ENCODE measurements at places on chromosomes 5 and 9. TPM values are rescaled to one million over a fixed set of nuclear protein-coding genes. Genes with fewer than 3 reads are reported as not detected.

SLC46A2 gene
- not detected for total RNA-seq

TLR4 gene
- total RNA-seq = 0.70 TPM

NR5A1 gene
- total RNA-seq = not detected

RAI14 gene
- total RNA-seq = not detected

TLX3 gene
- total RNA-seq = not detected

LCP2 gene
- total RNA-seq = 299 TPM

DNA sequence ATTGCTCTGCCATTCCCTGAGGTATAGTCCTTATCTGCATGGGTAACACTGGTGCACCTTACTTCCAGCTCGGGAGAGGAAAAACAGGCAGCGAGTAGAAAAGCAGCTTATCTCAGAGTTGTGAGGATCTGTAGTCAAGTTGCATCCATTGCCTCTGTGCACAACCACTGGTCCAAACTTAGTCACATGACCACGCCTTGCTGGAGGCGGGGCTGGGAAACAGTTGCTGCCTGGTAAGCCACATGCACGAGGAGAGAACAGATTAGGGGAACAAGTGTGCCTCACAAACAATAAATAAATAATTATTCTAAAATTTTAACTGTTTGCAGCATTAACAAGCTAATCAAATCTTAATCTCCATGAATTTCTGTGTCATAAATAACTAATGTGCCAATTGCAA, 18.6 kb downstream of the ZNF622 start:
- H3K27ac ChIP-seq = no peak overlapping the region
- DNase-seq = no peak
- H3K36me3 ChIP-seq = peaks cover 19% of the 10 kb centered on the region
- H3K4me3 ChIP-seq = no peak overlapping the region
- no peaks in the 10 kb centered on the region for H3K27me3 ChIP-seq
- H3K4me1 ChIP-seq = peaks cover 13% of the 10 kb centered on the region

- peak overlapping the region; percentile 86 for H3K27ac ChIP-seq
- H3K4me1 ChIP-seq = peaks cover 45% of the 10 kb centered on the region
- H3K27me3 ChIP-seq = no peaks in the 10 kb centered on the region
- peak overlapping the region; percentile 76 for H3K4me3 ChIP-seq
- no peak for DNase-seq
Measured at GRCh38 chr5:113059232-113060040, 82.8 kb downstream of the DCP2 start.

GRCh38 chr9:77725046-77725694, 77.0 kb upstream of the GNA14 start:
- peaks cover 25% of the 10 kb centered on the region for H3K4me1 ChIP-seq
- H3K36me3 ChIP-seq = peaks cover 21% of the 10 kb centered on the region
- DNase-seq = no peak

GRCh38 chr5:169213479-169213878, 87.5 kb downstream of the SLIT3 start:
- DNase-seq = no peak
- no peaks in the 10 kb centered on the region for H3K4me1 ChIP-seq
- no peaks in the 10 kb centered on the region for H3K36me3 ChIP-seq
- H3K27me3 ChIP-seq = peaks cover 15% of the 10 kb centered on the region
- H3K27ac ChIP-seq = no peak overlapping the region

DNA sequence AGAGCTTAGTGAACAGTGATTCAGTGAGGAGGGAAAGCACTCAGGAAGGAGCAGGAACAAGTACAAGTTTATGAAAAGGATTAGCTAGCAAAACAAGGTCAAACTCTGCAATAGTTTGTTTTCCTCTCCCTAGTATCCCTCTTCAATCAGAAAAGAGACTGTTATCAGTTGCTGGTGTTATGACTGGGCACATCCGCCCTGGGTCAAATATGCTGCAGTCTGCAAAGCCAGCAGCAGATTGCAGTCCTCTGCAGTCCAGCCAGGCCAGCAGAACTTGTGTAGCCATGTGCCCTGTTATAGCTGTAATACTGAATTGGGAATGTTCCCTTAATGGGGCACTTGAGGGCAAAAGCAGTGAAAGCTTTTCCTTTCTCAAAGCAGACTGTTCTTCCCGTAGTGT, 12.0 kb downstream of the PCDHAC2 start:
- no peak overlapping the region for H3K4me3 ChIP-seq
- H3K36me3 ChIP-seq = no peaks in the 10 kb centered on the region
- peaks cover 12% of the 10 kb centered on the region for H3K27me3 ChIP-seq
- no peak overlapping the region for H3K27ac ChIP-seq
- DNase-seq = no peak
- H3K4me1 ChIP-seq = no peaks in the 10 kb centered on the region

- H3K4me1 ChIP-seq = peaks cover 67% of the 10 kb centered on the region
- H3K27me3 ChIP-seq = peaks cover 53% of the 10 kb centered on the region
- H3K36me3 ChIP-seq = peaks cover under 1% of the 10 kb centered on the region
- H3K27ac ChIP-seq = peak overlapping the region; percentile 99
- DNase-seq = peak; percentile 27
- H3K4me3 ChIP-seq = peak overlapping the region; percentile 99
Measured at GRCh38 chr9:99823681-99824377, 2.1 kb downstream of the NR4A3 start.

GRCh38 chr5:136191304-136192014, 1.5 kb downstream of the SMIM32 start:
- peaks cover 12% of the 10 kb centered on the region for H3K36me3 ChIP-seq
- H3K4me3 ChIP-seq = no peak overlapping the region
- no peak overlapping the region for H3K27ac ChIP-seq
- peaks cover 43% of the 10 kb centered on the region for H3K27me3 ChIP-seq
- no peak for DNase-seq

GRCh38 chr5:164748861-164749260, 1243.4 kb downstream of the MAT2B start:
- no peak for DNase-seq
- no peak overlapping the region for H3K4me3 ChIP-seq
- no peak overlapping the region for H3K27ac ChIP-seq
- no peaks in the 10 kb centered on the region for H3K36me3 ChIP-seq

GRCh38 chr5:6636293-6636692, 3.1 kb downstream of the SRD5A1 start:
- no peaks in the 10 kb centered on the region for H3K36me3 ChIP-seq
- no peak for DNase-seq
- H3K27me3 ChIP-seq = no peaks in the 10 kb centered on the region
- H3K4me3 ChIP-seq = no peak overlapping the region
- H3K4me1 ChIP-seq = peaks cover 8% of the 10 kb centered on the region

DNA sequence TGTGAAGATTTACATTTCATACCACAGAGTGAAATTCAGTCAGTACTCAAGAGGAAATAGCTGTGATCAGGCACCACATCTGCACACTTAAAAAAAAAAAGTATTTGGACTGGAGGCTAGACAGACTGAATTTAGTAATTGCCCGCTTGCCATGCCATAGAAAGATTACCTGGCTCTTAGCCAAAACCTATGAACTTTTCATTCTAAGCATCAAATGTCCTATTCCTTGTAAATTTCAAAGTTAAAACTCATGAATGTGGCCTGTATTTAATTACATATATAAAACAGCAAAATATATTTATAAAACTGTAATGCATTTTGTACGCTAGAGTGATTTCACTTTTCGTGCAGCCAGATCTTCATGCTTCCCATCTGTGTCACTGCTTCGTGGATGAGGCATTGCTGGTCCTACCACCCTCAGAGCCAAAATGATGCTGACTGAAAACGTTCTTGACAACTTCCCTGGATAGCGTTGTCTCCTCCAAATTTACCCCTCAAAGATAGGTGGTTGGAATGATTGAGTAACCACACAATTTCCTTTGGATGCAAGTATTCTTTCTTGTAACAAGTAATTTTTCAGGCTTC, 447.9 kb upstream of the SGCD start:
- no peaks in the 10 kb centered on the region for H3K4me1 ChIP-seq
- H3K27ac ChIP-seq = no peak overlapping the region
- no peak overlapping the region for H3K4me3 ChIP-seq

DNA sequence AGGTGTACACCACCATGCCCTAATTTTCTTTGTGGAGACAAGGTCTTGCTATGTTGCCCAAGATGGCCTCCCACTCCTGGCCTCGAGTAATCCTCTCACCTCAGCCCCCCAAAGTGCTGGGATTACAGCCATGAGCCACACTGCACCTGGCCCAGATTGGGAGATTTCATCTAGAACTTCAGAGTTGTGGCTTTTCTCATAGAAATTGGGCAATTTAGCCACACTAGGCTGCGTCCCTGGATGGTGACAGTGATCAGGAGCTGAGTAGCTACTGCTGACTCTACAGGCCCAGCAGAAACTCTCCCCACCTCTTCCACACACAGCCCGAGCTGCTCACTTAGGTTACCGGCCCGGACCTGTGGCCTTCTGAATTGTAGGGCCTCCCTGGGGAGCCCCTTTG, 7.7 kb downstream of the PFN3 start:
- no peak for DNase-seq
- no peaks in the 10 kb centered on the region for H3K27me3 ChIP-seq
- H3K4me3 ChIP-seq = no peak overlapping the region
- H3K36me3 ChIP-seq = no peaks in the 10 kb centered on the region

- no peak for DNase-seq
- H3K27me3 ChIP-seq = no peaks in the 10 kb centered on the region
- no peak overlapping the region for H3K4me3 ChIP-seq
- H3K4me1 ChIP-seq = no peaks in the 10 kb centered on the region
Measured at GRCh38 chr5:166341740-166342337, 1949.6 kb upstream of the WWC1 start.

DNA sequence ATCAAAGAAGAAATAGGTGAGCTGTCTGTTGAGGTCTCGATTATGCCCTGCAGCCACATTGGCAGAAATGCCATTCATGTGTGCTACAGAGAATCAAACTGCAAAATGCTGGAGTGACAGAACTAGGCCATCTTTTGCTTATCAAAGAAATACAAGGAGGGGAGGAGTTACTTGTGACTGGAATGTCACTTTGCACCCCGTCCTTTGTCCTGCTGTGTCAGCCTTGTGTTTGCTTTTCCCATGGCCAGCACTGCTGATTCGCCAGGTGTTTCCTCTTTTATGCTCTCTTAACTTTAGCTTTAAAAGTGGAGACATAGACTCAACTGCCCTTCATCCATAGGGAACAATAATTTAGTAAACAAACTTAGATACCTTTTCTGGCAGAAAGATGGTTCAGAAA, 54.3 kb downstream of the SLC46A2 start:
- peaks cover 15% of the 10 kb centered on the region for H3K36me3 ChIP-seq
- H3K4me1 ChIP-seq = no peaks in the 10 kb centered on the region
- no peak overlapping the region for H3K4me3 ChIP-seq
- H3K27ac ChIP-seq = no peak overlapping the region
- no peaks in the 10 kb centered on the region for H3K27me3 ChIP-seq

- DNase-seq = peak; percentile 20
- peak overlapping the region; percentile 82 for H3K4me3 ChIP-seq
- H3K4me1 ChIP-seq = peaks cover 30% of the 10 kb centered on the region
- peak overlapping the region; percentile 98 for H3K27ac ChIP-seq
- no peaks in the 10 kb centered on the region for H3K27me3 ChIP-seq
Measured at GRCh38 chr5:177445917-177446199, 756 bp upstream of the PRR7 start.

DNA sequence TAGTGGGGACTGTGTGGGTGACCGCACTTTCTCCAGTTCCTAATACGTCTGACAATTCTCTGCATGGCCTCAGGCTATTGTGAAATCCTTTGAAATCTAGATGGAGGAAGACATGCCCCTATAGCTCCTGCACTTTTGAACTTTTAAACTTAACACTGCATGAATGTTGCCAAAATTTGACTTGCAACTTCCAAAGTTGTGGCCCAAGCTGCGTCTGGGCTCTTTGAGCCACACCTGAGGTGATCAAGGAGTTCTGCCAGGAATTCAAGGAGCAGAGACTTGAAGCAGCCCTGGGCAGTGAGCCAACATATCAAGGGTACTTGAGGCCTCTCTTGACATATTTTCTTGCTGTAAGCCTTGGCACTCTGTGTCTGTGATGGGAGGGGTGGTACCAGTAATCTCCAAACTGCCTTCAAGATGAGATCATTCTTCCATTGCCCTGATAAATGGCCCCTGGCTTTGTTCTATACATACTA, 1336.1 kb upstream of the CDH9 start:
- no peaks in the 10 kb centered on the region for H3K27me3 ChIP-seq
- no peaks in the 10 kb centered on the region for H3K36me3 ChIP-seq
- DNase-seq = no peak
- H3K4me1 ChIP-seq = no peaks in the 10 kb centered on the region

DNA sequence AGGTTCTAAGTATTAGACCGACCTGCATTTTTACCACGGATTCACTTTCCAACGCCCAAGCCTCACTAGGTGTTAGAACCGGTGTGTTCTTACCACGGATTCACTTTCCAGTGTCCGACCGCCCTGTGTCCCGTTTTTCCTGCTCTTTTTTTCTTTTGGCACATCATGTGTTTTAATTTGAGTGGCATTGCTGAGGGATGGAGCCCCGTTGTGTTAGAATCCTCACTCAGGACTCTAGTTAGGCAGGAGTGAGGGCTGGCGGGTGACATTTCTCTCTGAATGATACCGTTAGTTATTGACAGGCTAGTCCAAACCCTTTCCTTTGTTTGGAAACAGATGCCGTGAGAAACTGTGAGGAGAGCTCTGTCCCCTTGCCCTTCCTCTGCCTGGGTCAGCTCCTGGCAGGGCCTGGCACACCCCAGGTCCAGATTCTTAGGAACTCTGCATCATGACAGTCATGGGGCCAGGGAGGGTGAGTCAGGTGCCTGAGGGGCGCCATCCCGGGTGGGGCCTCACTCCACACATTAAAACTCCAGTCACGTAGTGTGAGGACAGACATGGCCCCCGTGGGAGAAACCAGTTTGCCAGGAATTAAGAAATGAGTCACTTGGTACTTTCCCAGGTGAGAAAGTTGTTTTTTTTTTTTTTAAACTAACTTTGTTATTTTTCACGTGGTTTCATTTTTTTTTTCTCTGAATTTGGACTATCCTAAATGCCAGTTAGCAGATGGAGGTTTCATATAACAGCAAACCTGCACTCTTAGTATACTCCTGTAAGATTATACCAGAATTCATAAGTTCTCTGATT, 15.8 kb downstream of the EXOC3 start:
- no peaks in the 10 kb centered on the region for H3K27me3 ChIP-seq
- H3K4me1 ChIP-seq = peaks cover 19% of the 10 kb centered on the region
- no peak overlapping the region for H3K27ac ChIP-seq
- no peak for DNase-seq
- peaks cover 22% of the 10 kb centered on the region for H3K36me3 ChIP-seq

Data from naive thymus-derived CD8-positive, alpha-beta T cell (primary cell).